ENCODE measurements at places on chromosomes 4 and X.

- no peak for DNase-seq
Measured at GRCh38 chr4:180630012-180630665, 1613.1 kb upstream of the TENM3 start.

GRCh38 chrX:5640071-5640470 lies 588.6 kb downstream of the NLGN4X start:
- DNase-seq = no peak

GRCh38 chr4:108024085-108024877 lies 34.6 kb downstream of the HADH start:
- no peak for DNase-seq

- DNase-seq = peak; percentile 3
Measured at GRCh38 chr4:127400731-127401346, 231.9 kb upstream of the INTU start.

DNA sequence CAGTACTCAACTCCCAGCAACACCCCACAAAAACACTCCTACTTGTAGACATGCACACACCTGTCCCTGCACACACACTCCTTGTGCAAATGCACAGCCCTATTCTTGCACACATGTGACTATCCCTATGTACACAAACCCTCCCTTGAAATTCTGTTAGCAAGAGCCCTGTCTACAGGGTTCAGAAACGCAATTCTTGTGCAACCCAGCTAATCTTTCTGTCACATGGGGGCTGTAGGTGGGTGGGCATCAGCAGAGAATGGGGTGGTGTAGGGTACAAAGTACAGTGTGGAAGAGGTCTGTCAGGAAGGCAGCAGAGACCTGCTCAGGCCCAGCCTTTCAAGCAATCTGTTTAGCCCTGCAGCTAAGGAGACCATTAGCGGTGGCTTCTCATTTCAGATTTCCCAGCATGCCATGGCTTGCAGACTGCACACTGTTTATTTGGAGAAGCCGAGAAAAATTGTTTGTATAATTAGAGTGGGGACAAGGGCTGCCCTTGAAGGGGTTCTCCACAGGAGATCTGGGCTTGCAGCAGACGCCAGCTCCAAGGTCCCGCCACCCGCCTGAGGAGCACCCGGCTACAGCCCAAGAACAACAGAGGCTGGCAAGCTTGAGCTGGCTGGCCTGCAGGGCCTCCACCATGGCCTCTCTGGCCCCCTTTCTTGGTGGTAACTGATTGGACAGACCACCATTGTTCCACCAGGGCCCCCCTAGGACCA lies 144.0 kb upstream of the PJA1 start:
- DNase-seq = no peak

DNA sequence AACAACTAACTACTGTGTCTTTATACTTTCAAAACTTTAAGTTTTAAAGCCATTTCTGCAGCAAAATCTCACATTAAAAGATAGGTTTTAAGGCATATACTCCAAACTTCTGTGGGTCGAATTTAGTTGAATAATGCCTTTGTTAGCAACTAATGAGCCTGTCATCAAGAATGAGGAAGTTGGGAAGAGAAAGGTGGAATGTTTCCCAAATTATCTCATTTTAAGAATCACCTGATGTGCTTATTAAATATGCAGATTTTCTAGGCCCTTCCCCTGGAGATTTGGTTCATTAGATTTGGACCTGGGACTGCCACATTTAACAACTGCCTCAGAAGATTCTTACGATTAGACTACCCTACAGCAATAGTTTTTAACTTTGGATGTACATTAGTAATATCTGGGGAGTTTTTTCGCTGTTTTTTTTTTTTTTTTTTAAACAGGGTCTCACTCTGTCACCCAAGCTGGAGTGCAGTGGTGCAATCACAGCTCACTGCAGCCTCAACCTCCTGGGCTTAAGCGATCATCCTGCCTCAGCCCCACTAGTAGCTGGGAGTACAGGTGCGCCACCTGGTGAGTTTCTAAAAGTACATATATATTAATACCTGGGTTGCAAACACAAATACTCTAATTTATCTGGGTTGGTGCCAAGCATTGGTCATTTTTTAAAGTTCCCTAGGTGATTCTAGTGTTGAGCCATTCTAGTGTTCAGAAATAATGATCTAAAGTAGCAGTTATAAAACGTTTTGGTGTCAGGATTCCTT lies 16.1 kb upstream of the TASL start:
- no peak for DNase-seq

DNA sequence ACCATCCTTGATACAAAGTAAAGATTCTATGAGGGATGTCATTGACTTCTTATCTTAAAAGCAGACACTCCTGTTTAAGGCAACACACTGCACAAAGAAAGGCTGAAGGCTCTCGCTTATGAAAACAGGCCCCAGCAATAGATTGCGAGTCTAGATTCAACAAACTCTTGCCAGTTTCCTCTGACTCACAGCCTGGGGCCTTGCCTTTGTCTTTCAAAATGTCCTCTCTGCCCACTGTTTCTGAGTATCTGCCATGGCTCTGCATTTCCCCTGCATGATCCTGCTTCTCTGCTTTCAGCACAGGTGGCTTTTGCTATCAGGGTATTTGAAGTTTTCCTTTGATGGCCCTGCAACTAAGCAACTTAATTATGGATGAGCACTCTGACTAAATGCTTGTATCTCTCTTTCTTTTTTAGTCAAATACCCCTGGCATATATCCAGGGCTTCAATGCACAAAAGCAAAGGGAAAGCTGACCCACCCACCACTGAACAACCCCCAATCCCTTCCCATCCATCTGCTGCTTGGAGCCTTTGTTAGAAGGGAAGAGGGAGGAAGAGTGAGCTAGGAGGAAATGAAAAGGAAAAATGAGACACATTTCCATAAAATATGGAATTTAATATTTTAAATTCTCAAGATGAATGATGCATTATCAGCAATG lies 32.2 kb downstream of the NDP start:
- DNase-seq = no peak

DNA sequence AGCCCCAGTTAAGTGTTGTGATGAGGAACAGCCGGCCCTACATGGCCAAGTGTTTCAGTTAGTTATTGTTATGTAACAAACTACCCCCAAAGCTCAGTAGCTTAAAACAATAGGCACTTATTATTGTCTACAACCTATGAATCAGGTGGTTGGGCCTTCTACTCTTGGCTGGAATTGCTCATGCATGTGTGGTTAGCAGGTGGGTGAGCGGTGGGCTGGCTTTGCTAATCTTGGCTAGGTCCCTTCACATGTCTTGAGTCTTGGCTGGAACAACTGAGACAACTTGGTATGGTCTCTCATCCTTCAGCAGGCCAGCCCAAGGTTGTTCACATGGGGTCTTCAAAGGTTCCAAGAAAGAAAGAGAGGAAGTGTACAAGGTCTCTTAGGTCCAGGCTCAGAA lies 54.5 kb upstream of the CHRNA9 start:
- DNase-seq = no peak

- DNase-seq = no peak
Measured at GRCh38 chr4:1375051-1375721, 28.2 kb downstream of the UVSSA start.

DNA sequence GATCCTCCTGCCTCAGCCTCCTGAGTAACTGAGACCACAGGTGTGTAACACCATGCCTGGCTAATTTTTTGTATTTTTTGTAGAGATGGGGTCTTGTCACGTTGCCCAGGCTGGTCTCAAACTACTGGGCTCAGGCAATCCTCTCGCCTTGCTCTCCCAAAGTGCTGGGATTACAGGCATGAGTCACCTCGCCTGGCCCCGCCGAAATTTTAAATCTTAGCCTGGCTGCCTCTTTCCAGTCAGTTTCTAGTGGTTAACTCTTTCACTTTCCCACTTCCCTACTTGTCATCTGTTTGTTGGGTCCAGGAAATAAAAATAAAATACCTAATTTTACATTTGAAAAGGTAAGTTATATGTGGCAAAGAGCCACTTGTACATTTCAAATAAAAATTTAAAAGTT lies 62.4 kb downstream of the TMEM165 start:
- no peak for DNase-seq

GRCh38 chrX:66167431-66167830 lies 3.4 kb downstream of the HEPH start:
- DNase-seq = no peak

DNA sequence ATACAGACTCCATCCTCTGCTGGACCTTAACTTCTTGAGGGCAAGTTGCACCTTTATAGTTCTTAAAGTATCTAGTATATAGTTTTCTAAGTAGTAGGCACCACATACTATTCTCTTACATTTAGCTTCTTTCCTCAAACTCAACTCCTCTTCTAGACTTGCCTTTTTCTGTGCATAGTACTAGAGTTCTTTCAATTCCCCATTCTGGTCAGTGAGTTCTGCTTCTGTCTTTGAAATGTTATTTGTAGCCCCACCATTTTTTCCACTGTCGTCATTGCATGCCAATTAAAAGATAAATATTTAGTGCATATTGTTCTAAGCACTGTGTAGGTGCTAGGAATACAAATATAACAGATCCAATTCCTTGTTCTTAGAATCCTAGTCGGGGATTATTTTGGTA lies 31.6 kb downstream of the CDKL5 start:
- no peak for DNase-seq

- no peak for DNase-seq
Measured at GRCh38 chr4:168433571-168433970, 46.7 kb downstream of the DDX60L start.

DNA sequence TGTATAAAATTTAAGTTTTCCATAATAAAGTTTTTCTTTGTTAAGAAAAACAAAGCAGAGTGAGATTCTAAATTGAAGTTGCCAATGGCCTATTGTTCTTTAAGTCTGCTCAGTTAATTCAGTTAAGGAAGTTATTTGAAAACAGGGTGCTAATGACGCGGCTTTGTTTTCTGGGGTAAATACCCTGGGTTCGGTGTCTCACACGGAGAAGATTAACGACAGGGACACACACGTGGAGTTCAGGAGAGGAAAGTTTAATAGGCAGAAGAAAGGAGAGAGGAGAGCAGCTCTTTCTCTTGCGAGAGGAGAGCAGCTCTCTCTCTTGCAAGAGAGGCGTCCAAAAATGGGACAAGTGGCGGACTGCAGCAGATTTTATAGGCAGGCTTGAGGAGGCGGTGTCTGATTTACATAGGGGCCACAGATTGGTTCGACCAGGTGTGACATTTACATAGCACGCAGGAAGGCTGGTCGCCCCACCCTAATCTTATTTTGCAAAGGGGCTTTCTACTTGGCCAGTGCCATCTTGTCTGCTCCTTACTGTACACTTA lies 9.6 kb downstream of the CA5B start:
- no peak for DNase-seq
